ENCODE measurements at places on chromosomes 7 and 10.

GRCh38 chr10:14474656-14475055, 143.9 kb upstream of the FRMD4A start:
- DNase-seq, result no peak

GRCh38 chr10:31921031-31921430, 7.6 kb downstream of the ARHGAP12 start:
- no peak for DNase-seq

DNA sequence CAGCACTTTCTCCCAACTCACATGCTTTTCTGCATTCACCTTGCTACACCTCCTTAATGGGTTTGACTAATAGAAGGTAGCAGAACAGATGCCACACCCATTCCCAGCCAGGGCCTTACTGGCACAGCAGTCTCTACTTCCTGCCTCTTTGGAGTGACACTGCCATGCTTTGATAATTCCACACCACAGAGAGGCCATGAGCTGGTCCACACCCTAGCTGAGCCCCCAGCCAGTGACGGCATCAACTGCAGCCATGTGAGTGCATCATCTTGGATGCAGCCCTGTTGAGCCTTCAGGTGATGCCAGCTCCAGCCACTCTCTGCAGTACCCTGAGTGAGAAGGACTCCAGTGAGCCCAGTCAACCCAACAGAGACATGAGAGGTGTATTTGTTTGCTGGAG, 27.5 kb upstream of the EZH2 start:
- no peak for DNase-seq

DNA sequence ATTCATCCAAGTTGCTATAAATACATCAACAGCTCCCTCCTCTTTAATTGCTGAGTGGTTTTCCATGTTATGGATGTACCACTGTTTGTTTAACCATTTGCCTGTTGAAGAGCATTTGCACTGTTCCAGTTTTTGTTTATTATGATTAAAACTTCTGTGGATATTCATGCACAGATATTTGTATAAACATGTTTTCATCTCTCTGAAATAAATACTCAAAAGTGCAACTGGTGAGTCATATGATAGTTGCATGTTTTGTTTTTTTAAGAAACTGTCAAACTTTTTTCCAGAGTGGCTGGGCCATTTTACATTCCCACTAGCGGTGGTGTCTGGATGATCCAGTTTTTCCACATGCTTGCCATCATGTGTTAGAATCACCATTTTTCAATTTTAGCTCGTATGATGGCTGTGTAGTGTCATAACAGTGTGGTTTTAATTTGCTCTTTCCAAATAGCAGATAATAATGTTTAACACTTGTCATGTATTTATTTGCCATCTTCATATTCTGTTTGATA, 33.6 kb downstream of the MEOX2 start:
- DNase-seq, result no peak

- no peak for DNase-seq
These were observed 3.0 kb upstream of the NRP1 start for GRCh38 chr10:33337326-33337957.

- no peak for DNase-seq
These were observed 292.4 kb upstream of the AKR1E2 start for GRCh38 chr10:4533621-4534020.

DNA sequence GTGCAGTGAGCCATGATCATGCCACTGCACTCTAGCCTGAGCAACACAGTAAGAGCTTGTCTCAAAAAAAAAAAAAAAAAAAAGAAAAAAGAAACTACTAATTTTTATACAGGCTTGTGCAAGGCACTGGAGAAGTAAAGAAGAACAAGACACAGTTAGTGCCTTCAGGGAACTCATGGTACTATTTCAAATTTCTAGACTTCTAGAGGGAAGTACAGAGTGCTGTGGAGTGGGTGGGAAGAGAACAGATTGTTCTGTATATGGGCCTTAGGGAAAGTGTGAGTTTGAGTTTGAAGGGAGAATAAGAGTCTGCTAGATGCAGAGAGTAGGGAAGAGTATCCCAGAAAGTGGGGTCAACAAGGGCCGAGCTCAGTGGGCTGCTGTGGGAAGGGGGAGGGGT, 234.8 kb downstream of the PHTF2 start:
- DNase-seq, result no peak

DNA sequence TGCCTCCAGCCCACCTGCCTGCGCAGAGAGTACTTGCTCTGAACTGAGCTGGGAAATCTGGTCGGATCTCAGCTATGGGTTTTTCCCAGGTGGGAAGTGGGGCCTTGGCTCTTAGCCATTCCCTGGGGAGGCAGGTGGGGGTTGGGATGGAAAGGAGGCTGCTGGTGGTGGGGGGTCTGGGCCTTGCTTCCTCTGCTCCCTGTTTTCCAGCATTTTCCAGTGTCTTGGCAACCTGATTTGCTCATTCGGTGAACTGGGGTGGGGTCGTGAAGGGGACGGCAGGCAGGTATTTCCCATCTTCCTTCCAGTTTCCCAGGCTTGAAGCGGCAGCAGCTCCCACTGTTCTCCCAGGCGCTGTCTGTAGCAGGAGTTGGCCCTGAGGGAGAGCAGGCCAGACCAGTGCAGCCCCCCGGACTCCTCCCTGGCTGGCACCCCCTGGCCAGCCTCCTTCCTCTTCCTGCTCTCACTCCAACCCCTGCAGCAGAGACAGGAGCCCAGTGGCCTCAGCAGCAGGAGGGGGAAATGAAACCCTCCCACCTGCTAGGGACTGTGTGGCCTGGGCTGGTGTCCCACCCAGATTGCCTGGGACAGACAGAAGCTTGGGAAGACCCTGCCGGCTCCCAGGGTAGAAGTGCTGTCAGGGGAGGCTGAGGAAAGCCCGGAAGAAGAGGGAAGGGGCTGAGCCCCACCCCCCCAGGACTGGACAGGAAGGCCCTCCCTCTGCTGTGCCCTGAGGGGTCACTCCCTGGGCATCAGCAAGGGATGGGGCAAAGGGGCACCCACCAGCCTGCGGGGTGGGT, 6.6 kb downstream of the TRIM8 start:
- DNase-seq, result no peak

- no peak for DNase-seq
These were observed 100.8 kb downstream of the MKI67 start for GRCh38 chr10:128025437-128025836.

DNA sequence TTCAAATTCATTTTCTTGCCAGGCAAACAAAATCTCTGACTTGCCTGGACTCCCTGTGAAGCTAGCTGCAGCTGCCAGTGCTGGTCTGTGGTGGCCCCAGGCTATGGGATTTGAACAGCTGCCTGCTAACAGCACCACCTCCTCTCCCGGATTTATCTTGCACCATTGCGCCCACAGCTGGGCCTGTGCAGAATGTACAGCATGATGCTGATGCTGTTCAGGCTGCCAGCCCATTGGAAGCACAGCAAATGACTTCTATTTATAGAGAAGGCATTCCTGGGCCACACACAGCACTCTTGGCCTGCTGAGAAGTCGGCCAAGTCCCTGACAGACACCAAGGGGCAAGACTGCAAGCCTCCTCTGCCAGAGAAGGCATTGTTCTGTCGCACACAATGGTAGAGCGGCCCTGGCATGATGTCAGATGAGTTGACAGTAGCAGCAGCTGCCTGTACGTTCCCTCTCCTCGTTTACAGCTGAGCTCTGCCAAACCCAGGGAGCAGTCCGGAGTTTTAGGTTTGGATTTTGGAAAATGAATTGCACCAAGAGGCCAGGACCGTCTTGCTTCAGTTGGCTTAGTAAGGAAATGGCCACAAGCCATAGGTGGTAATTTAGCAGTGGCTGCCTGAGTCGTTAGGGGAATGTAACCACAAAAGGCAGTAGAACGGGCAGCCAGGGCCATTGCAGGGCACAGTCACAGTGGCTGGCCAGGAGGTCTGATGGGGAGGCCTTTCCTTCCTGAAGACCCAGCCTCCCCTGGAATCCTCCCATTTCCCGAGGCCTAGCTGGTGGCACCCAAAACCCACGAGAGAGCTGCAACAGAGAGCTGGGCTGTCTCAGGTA, 38.5 kb downstream of the MTURN start:
- DNase-seq, result no peak

GRCh38 chr7:70416347-70416985, 715.5 kb upstream of the GALNT17 start:
- DNase-seq, result no peak

DNA sequence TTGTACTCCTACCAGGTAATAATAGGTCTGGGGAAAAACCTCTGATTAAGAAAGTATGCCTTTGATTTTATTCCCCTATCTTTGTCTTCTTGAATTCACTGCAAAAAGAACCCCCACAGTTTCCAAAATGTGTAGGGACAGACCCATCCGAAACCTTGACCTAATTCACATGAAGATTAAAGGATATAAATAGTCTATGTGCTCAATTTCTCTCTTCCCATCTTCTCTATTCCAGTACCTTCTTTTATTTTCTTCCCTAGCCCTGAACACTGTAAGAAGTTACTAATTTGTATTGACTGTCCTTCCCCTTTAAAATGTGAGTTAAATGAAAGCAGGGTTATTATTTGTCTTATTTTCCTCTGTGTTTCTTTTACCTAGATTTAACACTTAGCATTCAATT, 135.3 kb downstream of the HBP1 start:
- no peak for DNase-seq

- DNase-seq, result no peak
These were observed 8.2 kb upstream of the NRG3 start for GRCh38 chr10:81866753-81867152.

DNA sequence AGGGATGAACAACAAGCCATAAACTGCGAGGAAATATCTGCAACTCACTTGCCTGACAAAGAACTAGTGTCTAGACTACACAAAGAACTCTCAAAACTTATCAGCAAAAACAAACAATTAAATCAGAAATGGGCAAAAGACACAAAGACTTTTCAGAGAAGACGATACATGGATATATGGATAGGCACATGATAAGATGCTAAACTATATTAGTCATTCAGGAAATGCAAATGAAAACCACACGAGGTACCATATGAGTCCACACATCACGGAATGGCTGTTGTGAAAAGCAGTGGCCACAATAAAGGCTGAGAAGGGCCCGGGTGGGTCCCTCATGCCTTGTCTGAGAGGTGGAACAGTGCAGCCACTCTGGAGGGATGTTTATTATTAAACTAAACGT, 267.8 kb downstream of the WDR37 start:
- DNase-seq, result no peak

- no peak for DNase-seq
These were observed 52.1 kb downstream of the RBM17 start for GRCh38 chr10:6140965-6141295.

- no peak for DNase-seq
These were observed 80.1 kb upstream of the FZD8 start for GRCh38 chr10:35722226-35722625.

DNA sequence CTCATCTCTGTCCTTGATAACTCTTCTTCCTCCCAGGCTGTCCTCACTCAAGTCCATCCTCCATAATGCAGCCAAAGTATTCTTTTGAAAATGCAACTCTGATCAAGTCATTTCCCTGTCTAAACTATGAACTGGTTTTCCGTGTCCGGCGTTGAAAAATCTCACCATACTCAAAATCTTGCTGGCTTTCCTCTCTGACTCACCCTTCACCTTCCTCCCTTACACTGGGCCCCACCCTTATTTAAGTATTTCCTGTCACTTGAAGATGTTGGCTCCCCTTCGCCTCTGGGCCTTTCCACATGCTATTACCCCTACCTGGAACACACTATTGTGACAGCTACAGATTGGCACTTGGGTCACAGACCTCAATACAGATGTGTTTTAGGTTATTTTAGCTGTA, 515.6 kb downstream of the INHBA start:
- no peak for DNase-seq

GRCh38 chr7:31110331-31111108, 58.4 kb downstream of the ADCYAP1R1 start:
- DNase-seq, result no peak

- no peak for DNase-seq
These were observed 71.7 kb downstream of the GNAT3 start for GRCh38 chr7:80439894-80440821.

DNA sequence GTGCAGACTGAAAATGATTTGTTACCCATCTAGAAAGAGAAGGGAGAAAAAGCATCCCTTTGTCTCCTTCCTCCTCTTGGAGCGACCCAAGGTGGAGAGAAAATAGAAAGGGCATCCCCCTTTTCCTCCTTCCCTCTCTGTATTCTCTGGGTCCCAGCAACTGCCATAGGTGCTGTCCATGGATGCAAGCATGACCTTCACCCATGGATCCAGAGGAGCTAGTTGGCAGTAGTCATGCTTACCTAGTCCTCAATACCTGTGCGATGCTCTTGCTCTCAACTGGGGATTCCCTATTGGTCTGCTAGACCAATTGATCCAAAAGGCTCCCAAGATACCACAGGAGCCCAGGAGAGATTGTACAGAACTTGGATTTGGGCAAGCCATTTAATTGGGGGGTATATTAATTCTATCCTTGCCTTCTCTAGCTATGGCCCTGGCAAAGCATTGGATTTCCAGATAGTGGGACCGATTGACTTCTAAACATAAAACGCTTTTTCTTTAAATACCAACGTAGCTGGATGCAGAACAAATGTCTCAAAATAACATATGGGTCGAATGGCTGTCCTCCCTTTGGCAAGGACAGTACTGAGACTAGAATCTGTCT, 547.8 kb upstream of the IGFBP3 start:
- no peak for DNase-seq

DNA sequence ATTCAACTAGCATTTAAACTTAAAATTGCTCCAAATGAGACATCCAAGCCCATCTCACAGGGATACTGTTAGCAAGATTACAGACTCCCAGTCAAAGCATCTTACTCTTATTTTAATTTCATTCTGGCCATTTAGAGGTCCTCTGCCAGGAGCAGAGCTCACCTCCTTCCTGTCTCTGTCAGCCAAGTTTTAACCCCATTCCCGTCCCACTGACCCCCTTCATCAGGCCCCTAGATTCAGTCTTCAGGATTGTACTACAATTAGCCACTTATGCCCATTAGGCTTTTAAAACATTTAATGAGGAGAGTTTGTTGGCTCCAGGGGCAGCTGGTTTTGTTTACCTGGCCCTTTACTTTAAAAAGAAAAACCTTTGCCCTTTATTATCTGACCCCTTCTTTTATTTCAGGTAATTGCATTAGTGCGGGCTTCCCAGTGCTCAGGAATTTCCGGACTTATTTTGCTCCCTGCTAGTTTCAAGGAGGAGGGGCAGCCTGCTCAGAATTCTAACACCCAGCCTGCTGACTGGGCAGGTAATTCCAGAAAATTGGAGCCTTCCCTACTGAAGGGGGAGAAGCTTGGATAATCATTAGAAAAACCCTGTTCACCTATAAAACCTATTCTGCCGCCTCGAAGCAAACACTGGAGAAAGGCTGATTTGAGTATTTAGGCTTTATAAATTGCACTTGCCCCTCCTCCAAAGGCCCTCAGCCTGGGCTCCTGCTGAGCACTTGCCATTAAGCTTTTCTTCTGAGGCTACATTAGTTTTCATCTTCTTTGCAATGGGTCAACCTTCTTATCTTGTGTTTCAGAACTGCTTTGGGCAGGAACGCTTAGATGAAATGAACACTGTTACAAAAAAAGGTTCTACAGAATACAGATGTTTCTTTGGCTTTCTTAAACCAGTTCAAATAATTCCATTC, 200.5 kb upstream of the HPS1 start:
- DNase-seq, result no peak

DNA sequence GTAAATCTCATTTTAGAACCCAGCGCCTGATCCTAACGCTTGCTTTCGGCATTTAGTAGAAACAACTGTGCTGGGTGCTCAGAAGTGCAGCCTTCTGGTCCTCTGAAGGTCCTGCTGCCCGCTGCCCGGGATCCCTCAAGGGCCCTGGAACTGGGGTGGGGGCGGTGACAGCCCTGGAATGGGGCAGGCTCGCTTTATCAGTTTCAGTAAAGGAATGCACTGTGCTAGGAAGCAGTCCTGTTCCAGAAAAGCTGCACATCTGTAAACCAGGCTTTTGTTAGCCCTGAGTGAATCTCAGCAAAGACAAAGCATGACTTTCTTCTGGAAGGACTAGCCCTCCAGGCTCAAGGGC, 254.6 kb downstream of the TNS3 start:
- no peak for DNase-seq

GRCh38 chr7:100887516-100888290, 1.8 kb downstream of the UFSP1 start:
- DNase-seq, result no peak
